Adrenal gland (tissue), 19 donors: ENCODE measurements at places on chromosomes 5 and 9. TPM values are rescaled to one million over a fixed set of nuclear protein-coding genes. Genes with fewer than 3 reads are reported as not detected.

GRCh38 chr9:111839387-111839786 lies 44.6 kb upstream of the SHOC1 start:
- peaks cover 41% of the 10 kb centered on the region for H3K4me1 ChIP-seq
- peak overlapping the region; percentile 88 for H3K27ac ChIP-seq
- H3K4me3 ChIP-seq = peak overlapping the region; percentile 3
- H3K27me3 ChIP-seq = no peaks in the 10 kb centered on the region
- H3K36me3 ChIP-seq = no peaks in the 10 kb centered on the region
- DNase-seq = peak; percentile 77

DNA sequence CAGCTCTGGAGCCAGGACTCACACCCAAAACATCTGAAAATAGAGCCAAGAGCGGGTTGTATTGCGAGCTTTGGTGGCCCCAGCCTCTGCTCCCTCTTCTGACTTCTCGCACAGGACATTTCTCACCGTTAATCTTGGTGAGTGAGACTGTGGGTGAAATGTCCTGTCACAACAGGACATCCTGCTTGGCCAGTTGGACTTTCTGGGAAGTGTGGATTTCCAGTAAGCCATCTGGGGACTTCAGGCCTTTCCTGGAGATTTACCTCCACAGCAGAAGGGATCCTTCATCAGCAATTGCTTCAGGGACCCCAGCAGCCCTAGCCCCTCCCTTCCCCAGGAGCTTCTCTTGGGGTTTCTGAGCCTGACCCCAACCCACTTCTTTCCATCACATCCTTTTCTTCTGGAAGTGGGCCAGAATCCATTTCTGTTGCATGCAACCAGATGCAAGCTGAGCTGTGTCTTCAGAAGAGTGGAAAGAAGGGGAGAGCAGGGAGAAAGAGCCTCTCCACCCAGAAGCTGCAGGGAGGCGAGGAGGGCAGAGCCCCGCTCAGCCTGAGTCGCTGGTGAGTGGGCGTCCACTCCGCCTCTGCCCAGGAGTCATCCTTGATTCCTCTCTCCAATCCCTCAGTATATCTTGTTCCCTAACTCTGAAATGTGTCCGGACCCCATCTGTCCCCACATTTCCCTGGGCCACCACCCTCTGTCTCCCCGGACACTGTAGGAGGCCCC lies 50.3 kb upstream of the GADD45G start:
- no peak for DNase-seq
- no peaks in the 10 kb centered on the region for H3K27me3 ChIP-seq
- H3K4me1 ChIP-seq = no peaks in the 10 kb centered on the region
- no peaks in the 10 kb centered on the region for H3K36me3 ChIP-seq
- no peak overlapping the region for H3K27ac ChIP-seq

DNA sequence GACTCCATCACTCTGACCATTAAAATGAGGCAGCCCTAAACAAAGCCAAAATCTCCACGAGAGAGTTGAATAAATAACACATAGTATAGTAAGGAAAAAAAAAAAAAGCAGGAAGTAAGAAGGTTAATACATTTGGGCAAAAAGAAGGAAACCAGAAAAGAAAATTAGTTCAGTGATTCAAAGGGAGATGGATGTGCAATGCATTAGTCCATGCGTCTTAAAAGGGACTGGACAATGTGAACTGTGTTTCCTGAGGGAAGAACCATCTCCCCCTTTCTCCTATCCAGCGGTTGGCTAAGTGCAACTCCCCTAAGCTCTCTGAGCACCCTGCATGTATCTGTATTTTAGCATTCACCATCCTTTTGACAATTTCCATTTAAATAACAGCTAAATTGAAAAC lies 1.4 kb downstream of the ANKRA2 start:
- peaks cover 22% of the 10 kb centered on the region for H3K4me1 ChIP-seq
- peaks cover 25% of the 10 kb centered on the region for H3K36me3 ChIP-seq
- no peaks in the 10 kb centered on the region for H3K27me3 ChIP-seq
- no peak overlapping the region for H3K27ac ChIP-seq

GRCh38 chr5:43193894-43194265 lies 1.9 kb downstream of the NIM1K start:
- DNase-seq = no peak
- no peaks in the 10 kb centered on the region for H3K27me3 ChIP-seq

DNA sequence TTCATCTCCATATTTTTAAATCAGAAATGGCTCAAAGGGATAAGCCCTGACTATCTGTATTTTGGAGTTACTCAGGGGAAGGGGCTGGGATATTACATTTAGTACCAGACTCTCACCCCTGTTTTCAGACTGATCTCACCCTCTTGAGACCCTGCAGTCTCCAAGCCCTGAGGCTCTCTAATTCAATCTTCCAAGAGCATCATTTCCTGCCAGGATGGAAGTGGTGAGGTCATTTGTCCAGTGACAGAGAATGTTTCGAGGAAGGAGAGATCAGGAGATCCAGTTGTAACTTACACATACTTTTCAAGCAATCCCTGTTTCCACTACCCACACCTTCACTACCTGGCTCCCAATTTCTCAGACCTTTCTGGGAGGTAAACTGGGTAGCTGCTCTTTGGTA lies 295.5 kb upstream of the EFNA5 start:
- H3K27ac ChIP-seq = no peak overlapping the region
- no peak overlapping the region for H3K4me3 ChIP-seq
- H3K27me3 ChIP-seq = no peaks in the 10 kb centered on the region
- H3K36me3 ChIP-seq = no peaks in the 10 kb centered on the region

DNA sequence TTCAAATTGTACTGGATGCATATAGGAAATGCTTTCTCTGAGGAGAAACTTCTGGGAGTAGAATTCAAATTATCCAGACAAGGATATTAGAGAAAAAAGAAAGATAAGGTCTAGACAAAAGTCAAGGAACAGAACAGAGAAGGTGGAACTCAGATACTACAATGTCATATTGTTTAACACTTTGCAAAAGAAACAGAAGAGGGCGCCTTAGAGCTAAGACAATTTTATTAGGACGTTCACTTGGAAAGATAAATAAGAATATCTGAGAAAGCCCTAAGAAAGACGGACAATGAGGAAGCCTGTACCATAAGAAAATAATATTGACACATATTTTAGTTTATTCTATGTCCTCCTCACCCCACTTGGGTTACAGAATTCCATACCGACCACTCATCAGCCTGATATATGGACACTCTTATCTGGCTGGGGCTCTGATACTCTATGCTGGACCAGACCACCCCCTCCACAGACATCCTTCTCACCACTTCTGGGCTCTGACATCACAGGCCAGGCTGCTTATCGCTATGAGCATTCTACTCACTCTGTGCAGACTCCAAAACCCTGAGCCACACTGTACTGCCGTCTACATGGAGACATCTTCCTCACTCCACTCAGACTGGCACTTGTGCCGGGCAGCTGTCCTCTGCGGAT lies 9.1 kb upstream of the AK3 start:
- H3K4me3 ChIP-seq = no peak overlapping the region
- no peak overlapping the region for H3K27ac ChIP-seq
- H3K27me3 ChIP-seq = no peaks in the 10 kb centered on the region
- no peak for DNase-seq
- no peaks in the 10 kb centered on the region for H3K36me3 ChIP-seq

DNA sequence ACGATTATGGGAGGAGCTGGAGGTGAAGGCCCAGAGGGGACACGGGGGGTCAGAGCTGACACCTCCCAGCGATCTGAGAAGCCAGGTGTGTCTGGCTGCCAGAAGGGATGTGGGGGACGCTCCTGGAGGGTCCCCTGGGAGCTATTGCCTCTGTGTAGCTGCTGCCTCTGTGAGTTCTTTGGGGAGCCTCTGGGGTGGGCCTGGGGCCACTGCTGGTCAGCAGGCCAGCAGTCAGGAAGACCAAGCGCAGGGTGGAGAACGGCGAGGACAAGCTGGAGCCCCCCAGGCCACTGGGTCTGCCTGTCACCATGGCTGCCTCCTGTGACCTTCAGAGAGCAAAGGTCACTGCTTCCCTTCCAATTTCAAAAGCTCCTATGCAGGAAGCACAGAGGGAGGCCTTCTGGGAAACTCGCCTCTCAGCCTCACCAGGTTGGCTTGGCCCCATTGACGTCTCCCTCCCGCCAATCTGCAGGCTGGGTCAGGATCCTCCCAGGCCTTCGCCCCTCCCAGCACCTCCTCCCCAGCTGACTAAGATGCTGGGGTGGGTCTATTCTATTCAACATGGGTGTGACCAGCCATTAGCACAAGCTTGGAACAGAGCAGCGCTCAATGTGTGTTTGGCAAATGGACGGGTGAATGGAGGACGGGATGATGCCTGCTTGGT lies 126.4 kb downstream of the GAPVD1 start:
- H3K4me3 ChIP-seq = no peak overlapping the region
- no peaks in the 10 kb centered on the region for H3K4me1 ChIP-seq
- no peak overlapping the region for H3K27ac ChIP-seq
- H3K36me3 ChIP-seq = no peaks in the 10 kb centered on the region
- no peak for DNase-seq

GRCh38 chr5:120103495-120103894 lies 360.6 kb upstream of the PRR16 start:
- DNase-seq = no peak
- H3K4me1 ChIP-seq = no peaks in the 10 kb centered on the region
- H3K36me3 ChIP-seq = no peaks in the 10 kb centered on the region
- H3K27me3 ChIP-seq = no peaks in the 10 kb centered on the region
- no peak overlapping the region for H3K4me3 ChIP-seq

DNA sequence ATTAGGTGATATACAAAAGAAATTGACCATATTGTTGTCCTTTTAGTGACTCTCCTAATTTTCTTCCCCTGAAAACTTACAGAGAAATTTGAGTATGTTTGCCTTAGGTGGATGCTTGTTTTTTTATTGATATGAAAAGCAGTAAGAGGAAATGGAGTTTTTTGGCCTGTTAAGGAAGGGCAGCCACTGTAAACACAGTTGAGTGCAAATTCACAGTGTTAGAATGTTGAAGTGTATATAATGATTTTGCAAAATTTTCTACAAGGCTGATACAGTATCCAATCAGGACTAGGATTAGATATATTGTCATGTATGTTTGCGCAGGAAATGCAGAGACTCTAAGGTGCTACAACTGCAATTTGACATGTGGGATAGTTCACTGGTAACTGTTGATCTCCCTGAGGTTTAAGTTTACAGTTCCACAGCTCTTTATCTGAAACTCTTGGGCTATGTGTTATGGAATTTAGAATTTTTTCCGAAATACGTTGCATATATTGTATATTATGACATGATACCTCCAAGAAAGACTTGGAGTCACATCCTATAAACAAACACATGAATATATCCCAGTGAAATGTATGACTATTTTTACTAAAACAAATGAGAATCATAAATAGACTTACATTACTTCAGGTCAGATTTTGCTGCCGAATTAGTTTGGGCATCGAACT lies 62.5 kb downstream of the FXN start:
- no peak overlapping the region for H3K27ac ChIP-seq
- DNase-seq = no peak
- H3K4me3 ChIP-seq = no peak overlapping the region
- no peaks in the 10 kb centered on the region for H3K36me3 ChIP-seq
- no peaks in the 10 kb centered on the region for H3K4me1 ChIP-seq

- no peaks in the 10 kb centered on the region for H3K27me3 ChIP-seq
- H3K4me1 ChIP-seq = peaks cover 7% of the 10 kb centered on the region
- H3K27ac ChIP-seq = peak overlapping the region; percentile 51
- no peak overlapping the region for H3K4me3 ChIP-seq
- DNase-seq = peak; percentile 45
Observed at GRCh38 chr5:168612996-168613395, 33.8 kb upstream of the PANK3 start.

- DNase-seq = no peak
- H3K27me3 ChIP-seq = no peaks in the 10 kb centered on the region
- no peak overlapping the region for H3K27ac ChIP-seq
- H3K36me3 ChIP-seq = no peaks in the 10 kb centered on the region
Observed at GRCh38 chr9:5004481-5004880, 19.4 kb downstream of the JAK2 start.

DNA sequence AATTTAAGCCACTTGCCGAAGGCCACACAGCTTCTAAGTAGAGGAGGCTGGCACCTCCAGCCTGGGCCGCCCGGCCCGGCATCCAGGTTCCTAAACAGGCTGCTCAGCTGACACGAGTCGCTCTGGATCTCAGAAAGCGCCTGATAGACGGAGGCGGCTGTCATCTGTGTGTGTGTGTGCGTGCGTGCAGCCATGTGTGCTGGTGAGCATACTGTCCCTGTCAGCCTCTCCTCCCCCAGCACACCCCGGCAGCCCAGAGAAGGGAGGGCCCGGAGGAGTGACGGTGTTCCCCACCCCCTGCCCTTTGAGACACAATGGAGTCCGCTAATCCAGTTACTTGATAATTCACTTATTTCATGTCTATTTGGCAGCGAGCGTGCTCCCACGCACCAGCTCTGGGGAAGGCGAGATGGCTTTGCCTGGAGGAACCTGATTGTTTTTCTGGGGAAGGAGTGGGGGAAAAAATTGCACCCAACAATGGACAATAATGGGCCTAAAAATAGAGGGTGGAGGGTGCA lies 20.0 kb downstream of the NTNG2 start:
- H3K36me3 ChIP-seq = no peaks in the 10 kb centered on the region
- H3K4me1 ChIP-seq = peaks cover under 1% of the 10 kb centered on the region
- peak; percentile 93 for DNase-seq
- no peak overlapping the region for H3K4me3 ChIP-seq

DNA sequence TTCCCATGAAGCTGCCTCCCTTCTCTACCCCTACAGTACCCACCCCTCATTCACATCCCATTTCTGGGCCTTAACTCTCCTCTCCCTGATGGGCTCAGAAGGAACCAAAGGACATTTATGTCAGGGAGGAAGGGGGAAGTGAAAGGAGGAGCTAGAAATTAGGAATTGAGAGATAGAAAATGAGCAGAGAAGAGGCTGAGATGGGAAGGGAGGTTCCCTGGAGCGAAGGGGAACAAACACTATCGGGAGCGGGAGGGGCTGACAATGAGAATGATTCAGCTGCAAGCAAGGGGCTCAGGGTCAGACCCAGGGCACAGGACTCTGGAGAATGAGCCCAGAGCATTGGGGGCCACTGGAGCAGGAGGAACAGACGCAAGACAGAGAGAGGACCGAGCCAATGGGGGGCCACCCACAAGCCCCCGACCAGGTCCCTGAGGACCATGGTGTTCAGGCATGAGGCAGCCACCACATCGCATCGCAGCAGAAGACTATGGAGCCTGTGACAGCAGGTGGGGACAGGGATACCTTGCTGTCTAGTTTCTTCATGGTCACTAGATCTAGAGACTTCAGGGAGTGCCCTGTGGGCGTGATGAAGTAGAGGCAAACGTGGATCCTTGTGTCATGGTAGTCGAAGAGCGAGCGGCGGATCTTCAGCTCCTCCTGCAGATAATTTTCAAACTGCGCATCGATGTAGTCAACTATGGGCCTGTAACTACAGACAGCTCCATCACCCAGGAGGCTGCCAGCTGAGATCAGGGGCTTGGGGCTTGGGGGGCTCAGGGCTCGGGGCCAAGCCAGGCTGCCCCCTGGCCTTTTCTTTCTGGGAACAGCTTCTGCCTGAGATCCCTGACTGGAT lies 13.6 kb downstream of the SEPTIN8 start:
- H3K27ac ChIP-seq = no peak overlapping the region
- DNase-seq = no peak
- peaks cover 7% of the 10 kb centered on the region for H3K4me1 ChIP-seq
- H3K36me3 ChIP-seq = no peaks in the 10 kb centered on the region
- no peaks in the 10 kb centered on the region for H3K27me3 ChIP-seq

- no peaks in the 10 kb centered on the region for H3K4me1 ChIP-seq
- no peak overlapping the region for H3K27ac ChIP-seq
- H3K27me3 ChIP-seq = no peaks in the 10 kb centered on the region
- no peak for DNase-seq
- no peak overlapping the region for H3K4me3 ChIP-seq
Observed at GRCh38 chr5:107796797-107797196, 126.1 kb upstream of the EFNA5 start.

ISCA1 gene
- polyA plus RNA-seq = 16.3 TPM

PFDN1 gene
- 97.5 TPM for polyA plus RNA-seq

ITGA1 gene
- 30.0 TPM for polyA plus RNA-seq

SHC3 gene
- polyA plus RNA-seq = 10.9 TPM

AK8 gene
- polyA plus RNA-seq = 1.3 TPM
